ENCODE measurements at places on chromosomes 6 and 20.

GRCh38 chr6:35063701-35064280 lies 77.3 kb downstream of the TCP11 start:
- DNase-seq = no peak

- DNase-seq = no peak
These were observed 16.2 kb downstream of the TMEM30A start for GRCh38 chr6:75268121-75268987.

DNA sequence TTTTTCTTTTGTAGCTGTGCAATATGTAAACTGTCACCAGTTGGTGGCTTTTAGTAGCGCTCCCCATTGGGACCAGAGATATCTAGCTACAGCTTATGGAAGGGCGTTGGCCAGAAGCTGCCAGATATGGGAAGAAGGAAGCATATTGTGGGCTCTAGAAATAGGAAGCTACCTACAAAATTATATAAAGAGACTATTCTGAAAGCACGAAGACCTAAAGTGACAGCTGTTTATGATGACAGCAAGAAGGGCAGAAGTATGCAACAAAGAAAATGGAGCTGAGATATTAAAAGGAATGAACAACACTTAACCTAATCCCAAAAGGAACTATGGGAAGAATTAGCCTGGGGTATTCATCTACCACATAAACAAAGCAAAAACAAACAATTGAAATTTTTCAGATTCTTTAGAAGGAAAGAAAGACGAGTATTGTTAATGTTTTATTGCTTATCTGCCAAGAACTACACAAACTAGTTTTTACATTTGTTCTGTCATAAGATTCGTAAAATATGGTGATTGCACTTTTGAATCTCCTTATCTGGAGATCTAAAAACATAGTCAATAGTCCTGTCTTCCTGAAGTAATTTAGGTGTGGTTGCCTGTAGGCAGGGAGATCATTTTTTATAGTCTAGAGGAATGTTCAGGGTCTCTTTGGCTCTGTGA lies 81.6 kb downstream of the NCOA7 start:
- no peak for DNase-seq

- no peak for DNase-seq
These were observed 253.2 kb downstream of the DLL1 start for GRCh38 chr6:170037541-170038250.

GRCh38 chr6:42279966-42280629 lies 62.4 kb upstream of the MRPS10 start:
- no peak for DNase-seq

GRCh38 chr6:53469163-53469562 lies 75.7 kb downstream of the GCLC start:
- DNase-seq = no peak

GRCh38 chr6:107879941-107880340 lies 55.8 kb upstream of the SCML4 start:
- DNase-seq = no peak

DNA sequence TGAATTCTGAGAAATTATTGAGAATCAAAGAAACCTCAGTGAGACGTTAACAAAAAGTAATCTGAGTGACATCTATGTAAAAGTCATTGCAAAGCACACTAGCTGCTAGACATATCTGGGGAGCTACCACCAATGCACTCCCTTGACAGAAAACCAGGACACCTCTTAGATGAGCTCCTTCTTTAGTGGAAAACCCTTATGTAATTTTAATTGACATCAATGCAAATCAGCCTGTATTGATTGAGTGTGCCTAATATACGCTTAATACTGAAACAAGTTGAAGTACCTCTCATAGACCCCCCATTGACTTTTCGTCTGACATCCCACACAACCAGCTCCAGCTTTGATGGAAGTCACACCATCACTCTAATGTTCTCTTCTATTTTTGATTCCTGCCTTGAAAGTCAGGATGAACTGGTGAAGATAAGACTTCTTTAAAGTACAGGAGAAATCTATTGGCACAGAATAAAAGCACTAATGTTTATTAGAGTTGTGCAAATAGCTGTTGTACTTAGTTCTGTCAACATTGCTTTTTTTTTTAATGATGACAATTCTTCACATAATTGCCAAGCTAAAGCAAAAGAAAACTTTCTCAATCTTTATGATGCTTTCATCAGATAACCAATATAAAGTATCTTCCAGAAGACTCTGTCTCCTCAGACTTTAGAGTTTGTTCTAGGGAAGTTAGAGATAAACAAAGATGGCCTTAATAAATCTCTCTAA lies 98.0 kb upstream of the FAM8A1 start:
- no peak for DNase-seq

GRCh38 chr20:35601990-35602389 lies 13.6 kb upstream of the SPAG4 start:
- DNase-seq = no peak

GRCh38 chr20:53468587-53468986 lies 125.1 kb downstream of the ZNF217 start:
- no peak for DNase-seq

GRCh38 chr20:35826397-35826998 lies 54.7 kb downstream of the PHF20 start:
- DNase-seq = no peak

GRCh38 chr20:16243470-16243869 lies 329.8 kb downstream of the KIF16B start:
- DNase-seq = no peak

DNA sequence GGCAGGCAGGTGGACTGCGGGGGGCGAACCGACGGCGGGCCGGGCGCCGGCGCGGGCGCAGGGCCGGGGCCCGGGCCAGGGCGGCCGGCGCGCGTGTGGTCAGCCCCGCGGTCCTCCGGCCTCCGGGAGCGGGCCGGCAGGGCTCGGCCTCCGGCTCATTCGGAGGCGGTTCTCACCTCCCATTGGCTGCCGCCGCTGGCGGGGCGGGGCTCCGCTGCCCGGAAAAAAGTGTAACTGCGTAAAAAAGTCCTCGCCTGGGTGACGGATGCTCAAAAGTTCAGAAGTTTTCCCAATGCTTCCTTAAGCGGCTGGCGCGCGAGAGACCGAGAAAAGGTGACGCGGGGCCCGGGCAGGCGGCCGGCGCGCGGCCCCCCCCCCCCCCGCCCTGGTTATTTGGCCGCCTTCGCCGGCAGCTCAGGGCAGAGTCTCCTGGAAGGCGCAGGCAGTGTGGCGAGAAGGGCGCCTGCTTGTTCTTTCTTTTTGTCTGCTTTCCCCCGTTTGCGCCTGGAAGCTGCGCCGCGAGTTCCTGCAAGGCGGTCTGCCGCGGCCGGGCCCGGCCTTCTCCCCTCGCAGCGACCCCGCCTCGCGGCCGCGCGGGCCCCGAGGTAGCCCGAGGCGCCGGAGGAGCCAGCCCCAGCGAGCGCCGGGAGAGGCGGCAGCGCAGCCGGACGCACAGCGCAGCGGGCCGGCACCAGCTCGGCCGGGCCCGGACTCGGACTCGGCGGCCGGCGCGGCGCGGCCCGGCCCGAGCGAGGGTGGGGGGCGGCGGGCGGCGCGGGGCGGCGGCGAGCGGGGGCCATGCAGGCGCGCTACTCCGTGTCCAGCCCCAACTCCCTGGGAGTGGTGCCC lies at the start of gene FOXC1:
TSS of gene FOXC1 (plus strand) at position 268 of the 849 bp plus-strand sequence. CDS start at position 799, 531 bp downstream.
- DNase-seq = peak; percentile 73

DNA sequence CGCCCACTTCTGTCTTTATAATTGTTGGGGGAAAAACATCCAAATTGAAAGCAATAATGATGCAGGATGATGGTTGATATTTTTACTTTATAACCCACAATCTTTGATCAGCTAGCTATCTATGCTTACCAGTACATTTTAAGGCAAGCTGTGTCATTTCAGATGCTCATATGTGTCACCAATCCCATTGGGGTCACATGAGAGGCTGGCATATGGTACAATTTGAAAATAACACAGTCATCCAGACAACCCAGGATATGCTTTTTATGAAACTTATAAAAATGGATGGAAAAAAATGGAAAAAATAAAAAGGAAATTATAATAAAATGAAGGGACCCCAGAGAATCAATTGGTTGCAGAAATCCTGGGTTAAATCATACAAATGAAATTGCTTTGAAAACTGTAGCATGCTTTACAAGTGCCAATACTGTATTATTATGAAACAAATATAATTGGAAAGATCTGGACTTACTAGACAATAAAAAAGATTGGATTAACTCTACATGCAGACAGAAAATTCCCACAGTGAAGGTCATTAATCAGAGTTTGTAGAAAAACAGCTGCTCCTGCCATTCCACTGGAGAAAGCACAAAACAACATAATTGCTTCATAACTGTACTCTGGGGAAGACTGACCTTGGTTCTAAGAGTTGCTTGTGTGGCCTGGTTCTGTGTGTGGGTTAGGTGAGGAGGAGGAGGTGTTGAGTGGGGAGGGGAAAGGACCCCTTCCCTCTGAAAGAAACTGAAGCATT lies 13.3 kb upstream of the PRIM2 start:
- DNase-seq = no peak

DNA sequence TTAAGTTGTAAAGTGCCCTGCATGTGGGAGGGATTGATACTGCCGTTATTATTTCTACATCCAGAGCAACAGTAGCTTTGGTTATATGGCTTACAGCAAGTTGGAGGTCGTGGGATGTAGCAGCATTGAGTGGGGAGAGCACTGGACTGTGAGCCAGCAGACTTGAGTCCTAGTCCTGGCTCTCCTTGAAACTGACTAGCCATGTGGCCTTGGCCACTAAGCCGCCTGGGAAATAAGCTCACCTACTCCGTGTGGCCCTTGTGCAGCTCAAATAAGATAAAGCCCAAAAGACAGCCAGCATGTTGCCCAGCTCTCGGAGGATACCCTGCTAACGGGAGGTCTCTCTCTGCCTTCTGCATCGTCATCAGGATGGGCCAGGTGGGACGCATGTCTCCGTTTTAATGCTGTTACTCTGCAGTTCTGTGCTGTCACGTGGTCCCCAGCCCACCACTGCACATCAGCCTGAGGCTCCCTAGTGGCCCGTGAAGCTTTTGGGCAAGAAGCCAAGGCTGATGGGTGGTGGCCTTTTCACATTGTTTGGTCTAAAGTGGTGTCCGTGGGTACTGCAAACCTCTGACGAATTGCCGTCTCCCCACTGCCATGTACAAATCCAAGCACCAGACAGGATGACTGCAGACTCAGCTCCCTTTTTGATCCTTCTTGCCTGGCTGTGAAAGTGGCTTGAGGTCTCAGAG lies 7.9 kb downstream of the EPB41L1 start:
- peak; percentile 49 for DNase-seq

DNA sequence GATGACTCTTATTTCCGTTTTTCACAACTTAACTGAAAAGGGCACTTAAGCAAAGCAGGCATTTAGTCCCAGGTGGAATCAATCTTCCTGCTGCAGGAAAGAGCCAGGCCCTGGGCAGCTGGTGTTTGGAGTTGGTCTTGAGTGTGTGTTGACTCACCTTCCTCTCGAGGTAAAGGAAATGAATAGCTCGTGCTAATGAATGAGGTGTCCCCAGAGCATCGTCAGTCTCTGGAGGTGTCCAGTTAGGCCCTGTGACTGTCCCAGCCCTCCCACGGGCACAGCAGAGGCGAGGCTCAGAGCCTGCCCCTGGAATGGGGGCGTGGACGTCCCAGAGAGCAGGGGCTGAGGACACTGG lies 277.7 kb downstream of the NRN1 start:
- DNase-seq = no peak

- no peak for DNase-seq
These were observed 17.0 kb upstream of the DDO start for GRCh38 chr6:110432285-110432900.

GRCh38 chr6:33705955-33706725 lies 5.4 kb downstream of the UQCC2 start:
- DNase-seq = no peak
